ENCODE measurements at places on chromosomes 6 and 20.

GRCh38 chr20:24648481-24648880, 179.1 kb downstream of the SYNDIG1 start:
- no peak for DNase-seq

DNA sequence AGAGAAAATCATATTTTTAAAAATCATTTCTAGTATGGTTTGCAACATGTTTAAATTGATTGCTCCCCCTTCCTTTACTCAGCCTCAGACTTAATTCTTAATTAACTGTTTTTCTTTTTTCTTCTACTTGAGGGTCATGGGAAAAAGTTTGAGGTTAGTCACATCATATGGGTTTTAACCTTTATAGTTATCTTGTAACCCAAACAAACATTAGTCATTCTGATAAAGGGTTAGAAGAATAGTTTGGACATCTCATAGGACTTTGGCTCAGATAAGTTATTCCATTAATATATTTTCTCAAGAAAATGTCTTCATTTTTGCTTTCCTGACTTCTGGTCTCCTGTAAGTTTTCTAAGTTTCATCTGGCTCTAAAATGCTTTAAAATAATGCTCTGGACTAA, 34.5 kb upstream of the TSPYL1 start:
- no peak for DNase-seq

- no peak for DNase-seq
Observed at GRCh38 chr20:62117658-62118057, 4.6 kb upstream of the LSM14B start.

GRCh38 chr20:54485631-54486030, 10.2 kb downstream of the DOK5 start:
- DNase-seq = no peak

DNA sequence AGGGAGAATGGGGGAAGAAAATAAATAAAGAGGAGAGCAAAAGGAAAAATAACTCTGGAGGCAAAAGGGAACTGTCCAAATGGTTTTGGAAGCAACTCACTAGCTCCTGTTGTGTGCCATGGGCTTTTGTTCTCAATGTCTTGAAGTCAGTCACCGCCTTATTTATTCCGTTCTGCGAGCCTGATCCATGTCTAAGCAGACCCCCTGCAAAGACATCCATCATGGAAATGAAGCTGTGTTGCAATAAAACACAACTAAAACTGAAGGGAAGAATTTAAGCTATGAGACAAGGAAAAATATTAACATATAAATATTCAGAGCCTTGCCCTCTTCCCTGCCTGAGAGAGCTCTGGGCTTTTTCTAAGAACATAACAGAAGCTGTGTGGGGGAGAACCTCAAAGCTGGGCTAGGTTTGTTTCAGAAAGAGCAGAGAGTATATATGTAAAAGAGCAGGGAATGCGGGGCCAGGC, 373.2 kb upstream of the CNR1 start:
- no peak for DNase-seq

DNA sequence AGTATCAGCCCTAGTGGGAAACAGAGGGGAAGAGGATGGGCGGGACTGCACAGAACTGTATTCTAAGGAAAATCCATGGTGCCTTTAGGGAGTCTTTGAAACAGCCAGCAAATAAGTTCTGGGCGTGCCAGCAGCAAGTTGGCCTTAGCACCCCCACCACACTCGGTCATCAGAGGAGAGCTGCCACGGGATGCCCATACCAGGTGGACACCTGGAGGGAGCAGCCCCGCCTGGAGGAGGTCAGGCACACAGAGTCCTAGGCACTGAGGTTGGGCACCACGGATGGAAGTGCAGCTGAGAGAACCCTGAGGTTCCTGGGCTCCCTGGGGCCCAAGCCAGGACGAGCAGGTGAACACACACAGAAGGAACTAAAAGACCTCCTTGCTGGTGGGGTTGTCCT, 180.8 kb upstream of the PROKR2 start:
- no peak for DNase-seq

- DNase-seq = no peak
Observed at GRCh38 chr6:144090384-144090783, 5.0 kb downstream of the SF3B5 start.

GRCh38 chr6:159427771-159428170, 258.6 kb downstream of the FNDC1 start:
- no peak for DNase-seq

GRCh38 chr6:1312473-1313367, 822 bp downstream of the FOXQ1 start:
- no peak for DNase-seq
